ENCODE measurements at places on chromosomes 11 and 22. TPM values are rescaled to one million over a fixed set of nuclear protein-coding genes. Genes with fewer than 3 reads are reported as not detected.

Gene CD3D
- total RNA-seq, result not detected

Gene SIK3
- 27.8 TPM for total RNA-seq

Gene ZNRF3
- 28.9 TPM for total RNA-seq

Gene ARVCF
- total RNA-seq, result 87.3 TPM

Gene SCGB1C1
- not detected for total RNA-seq

Gene ZBTB16
- 0.19 TPM for total RNA-seq

Gene LRRN4CL
- total RNA-seq, result 0.21 TPM

Gene TTC28
- 16.1 TPM for total RNA-seq

Gene MS4A3
- not detected for total RNA-seq

Gene ACRV1
- not detected for total RNA-seq

Gene CRYBB2
- 1.0 TPM for total RNA-seq

Gene FGF19
- total RNA-seq, result 27.4 TPM

Gene POU2AF2
- total RNA-seq, result not detected

Gene DEFB131B
- not detected for total RNA-seq

Gene HTR3B
- not detected for total RNA-seq

Gene HINFP
- total RNA-seq, result 29.6 TPM

Gene RAG2
- total RNA-seq, result not detected

Gene SLC22A8
- total RNA-seq, result not detected

Gene CATSPERZ
- not detected for total RNA-seq

Measured in GM23338 (cell line).